ENCODE measurements at places on chromosomes 5 and 9. TPM values are rescaled to one million over a fixed set of nuclear protein-coding genes. Genes with fewer than 3 reads are reported as not detected.

DNA sequence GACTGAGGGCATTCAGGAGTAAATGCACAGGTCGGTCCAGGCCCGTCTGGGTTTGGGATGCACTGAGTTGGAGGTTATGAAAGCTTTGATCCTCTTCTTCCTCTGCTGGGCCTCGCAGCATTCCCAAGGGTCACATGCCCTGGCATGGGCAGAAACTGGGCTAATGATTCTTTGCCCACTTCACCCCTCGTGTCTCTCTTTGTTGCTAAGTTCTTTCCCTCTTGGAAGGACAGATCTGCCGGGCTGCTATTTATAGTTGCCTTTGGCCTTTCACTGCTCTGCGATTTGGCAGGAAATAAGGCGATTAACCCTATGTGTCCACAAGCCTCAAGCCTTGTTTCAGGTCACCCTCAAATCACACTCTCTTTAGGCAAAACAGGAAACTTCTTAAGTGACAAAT is 66.9 kb downstream of the ENTREP1 start:
- no peak for DNase-seq

DNA sequence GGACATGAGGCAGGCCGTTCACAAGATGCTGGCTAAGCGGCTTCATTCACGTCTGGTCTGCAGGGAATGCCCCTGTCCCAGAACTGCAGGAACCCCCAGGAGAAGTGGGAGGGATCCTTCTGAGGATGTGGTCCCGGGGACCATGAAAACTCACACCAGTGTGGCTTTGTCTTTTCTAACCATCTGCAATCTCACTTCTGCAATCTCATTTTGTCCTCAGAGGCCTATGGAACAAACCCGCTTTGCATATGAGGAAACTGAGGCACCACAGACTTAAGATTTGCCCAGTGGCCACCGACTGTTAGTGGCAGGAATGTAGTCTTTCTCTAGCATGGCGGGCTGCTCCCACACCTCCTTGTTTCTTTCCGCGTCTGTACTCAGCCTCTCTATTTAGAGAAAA is 6.9 kb downstream of the CXCL14 start:
- no peak for DNase-seq

DIRAS2 gene
- not detected for total RNA-seq

- DNase-seq, result no peak
These were observed 58.7 kb upstream of the TMED7 start for GRCh38 chr5:115684513-115685037.

- DNase-seq, result no peak
These were observed 182.5 kb downstream of the ADGRV1 start for GRCh38 chr5:90741022-90741564.

- DNase-seq, result no peak
These were observed 55.3 kb upstream of the ANGPTL2 start for GRCh38 chr9:127177665-127178265.

SETD9 gene
- total RNA-seq, result 4.5 TPM

DNA sequence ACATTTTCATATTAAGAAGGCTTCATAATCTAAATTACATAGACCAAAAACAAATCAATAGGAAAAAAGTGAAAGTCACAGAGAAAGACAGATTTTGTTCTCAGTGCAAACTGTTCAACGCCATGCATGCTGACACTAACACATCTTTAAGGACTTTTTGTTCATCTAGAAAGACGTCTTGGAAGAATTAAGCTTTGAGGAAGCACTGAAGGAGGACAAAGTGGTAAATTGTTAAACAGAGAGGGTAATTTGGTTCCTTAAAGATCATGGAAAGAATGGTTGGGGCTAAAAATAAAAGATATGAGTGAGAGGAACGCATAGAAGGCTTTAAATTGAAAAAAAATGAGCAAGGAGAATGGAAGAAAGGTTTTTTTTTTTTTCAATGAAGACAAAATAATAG is 9.1 kb downstream of the MEGF9 start:
- DNase-seq, result no peak

- no peak for DNase-seq
These were observed 250.4 kb upstream of the TMEM161B start for GRCh38 chr5:88519066-88519465.

DNA sequence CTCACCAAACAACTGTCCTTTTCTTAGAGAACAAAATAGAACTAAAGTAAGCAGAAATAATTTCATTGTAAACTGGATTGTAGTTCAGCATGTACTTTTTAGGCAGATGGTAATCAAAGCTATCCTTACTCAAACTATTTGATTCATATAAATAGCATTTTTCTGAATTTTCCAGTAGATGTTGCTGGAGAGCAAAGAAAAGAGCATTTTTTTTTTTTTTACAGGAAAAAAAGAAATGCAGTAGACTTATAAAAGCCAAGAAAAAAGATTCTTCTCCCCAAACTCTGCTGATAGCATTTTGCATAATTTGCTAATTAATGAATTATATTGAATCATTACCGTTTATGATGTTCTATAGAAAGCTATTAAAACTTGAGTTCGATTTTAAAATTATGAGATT is 715.3 kb upstream of the WWC1 start:
- no peak for DNase-seq

UBE2B gene
- total RNA-seq, result 125 TPM

BHMT gene
- not detected for total RNA-seq

GRCh38 chr5:116395226-116395625 is 179.4 kb downstream of the SEMA6A start:
- DNase-seq, result no peak

MAPKAP1 gene
- 46.6 TPM for total RNA-seq

PCDHB7 gene
- not detected for total RNA-seq

WDR31 gene
- 0.82 TPM for total RNA-seq

NR2F1-AS1 gene
- not detected for total RNA-seq

DMRT3 gene
- not detected for total RNA-seq

- no peak for DNase-seq
These were observed 6.0 kb downstream of the KIF12 start for GRCh38 chr9:114093031-114093471.

- DNase-seq, result no peak
These were observed 276.8 kb downstream of the PBX3 start for GRCh38 chr9:126023962-126024361.

DNA sequence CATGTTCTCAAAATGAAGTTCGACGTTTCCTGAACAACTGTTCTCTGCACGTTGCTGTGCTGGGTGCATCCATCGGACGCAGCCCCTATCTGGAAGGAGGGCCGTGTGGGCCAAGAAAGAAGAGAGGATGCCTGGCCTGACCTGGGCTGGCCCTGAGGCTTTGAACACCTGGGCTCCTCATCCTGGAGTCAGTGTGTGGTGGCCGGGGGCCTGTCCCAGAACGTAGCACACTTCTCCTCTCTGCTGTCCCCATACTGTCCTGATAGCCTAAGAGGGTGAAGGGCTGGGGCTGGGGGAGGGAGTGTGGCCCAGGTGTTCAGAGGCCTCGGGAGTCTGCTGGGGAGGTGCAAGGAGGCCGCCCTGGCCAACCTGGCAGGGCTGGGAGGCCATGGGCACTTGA is 21.5 kb downstream of the COL5A1 start:
- no peak for DNase-seq

GRCh38 chr5:153959134-153959957 is 79.4 kb downstream of the FAM114A2 start:
- no peak for DNase-seq

DNA sequence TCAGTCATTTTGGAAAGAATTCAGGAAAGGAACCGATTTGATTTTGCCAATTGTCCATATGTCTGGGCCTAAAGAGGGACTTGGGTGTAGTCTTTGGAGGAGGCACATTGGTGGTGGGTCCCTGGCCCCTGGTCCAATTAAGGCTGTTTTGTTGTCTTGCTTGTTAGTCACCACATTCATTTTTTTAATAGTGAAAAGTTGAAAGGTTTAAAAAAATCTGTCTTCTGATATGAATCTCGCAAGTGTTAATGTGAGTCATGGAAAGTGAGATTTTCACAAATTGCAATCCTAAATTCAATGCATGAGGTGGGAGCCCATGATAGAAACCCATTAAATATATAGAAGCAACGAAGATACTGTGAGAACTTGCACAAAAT is 165.9 kb upstream of the OTULINL start:
- DNase-seq, result no peak

GRCh38 chr5:157924931-157925729 is 66.2 kb upstream of the CLINT1 start:
- no peak for DNase-seq

DNA sequence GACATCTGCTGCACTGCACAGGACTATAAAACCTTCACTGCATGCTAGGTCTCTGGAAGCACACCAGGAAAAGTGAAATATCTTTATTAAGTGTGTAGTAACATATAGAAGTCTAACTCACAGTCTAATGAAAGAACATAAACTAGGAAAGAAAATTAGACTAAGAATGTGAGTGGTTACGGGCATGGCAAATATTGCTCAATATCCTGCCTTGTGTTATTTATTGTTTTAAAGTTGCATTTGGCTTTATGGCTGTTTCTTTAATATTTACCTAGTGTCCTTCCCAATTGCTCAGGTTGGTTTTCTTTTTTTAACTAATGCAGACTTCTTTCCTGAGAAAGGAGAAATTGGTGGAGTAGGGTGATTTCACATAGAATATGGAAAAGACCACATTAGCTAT is 342.4 kb downstream of the KIAA0825 start:
- DNase-seq, result no peak

INSL6 gene
- total RNA-seq, result not detected

DNA sequence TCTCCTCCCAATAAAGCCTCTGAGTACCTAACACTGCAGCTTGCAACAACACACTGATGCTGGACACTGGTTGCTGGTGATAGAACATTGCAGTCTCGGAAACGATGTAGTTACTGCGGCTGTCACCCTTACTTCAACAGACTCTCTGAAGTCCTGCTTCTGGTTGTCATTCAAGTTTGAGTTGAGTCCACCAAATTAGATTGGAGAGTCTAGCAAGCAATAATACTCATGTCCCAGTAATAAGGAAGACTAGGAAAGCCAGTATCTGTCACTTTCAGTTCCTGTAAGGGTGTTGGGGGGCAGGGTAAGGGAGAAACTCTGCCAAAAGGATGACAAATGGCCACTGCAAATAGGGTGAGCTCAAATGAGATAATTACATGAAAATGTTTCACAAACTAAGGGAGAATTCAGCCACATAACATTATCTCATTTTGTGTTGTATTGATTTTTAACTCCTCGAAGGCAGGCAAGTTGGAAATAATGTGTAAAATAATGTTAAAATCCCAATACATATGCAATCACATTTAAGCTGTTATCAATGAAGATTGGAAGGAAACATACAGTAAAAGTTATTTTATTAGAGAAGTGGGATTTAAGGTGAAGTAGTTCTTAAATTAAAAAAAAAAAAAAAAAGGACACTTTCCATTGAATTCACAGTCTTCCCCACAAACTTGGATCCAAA is 849 bp upstream of the IFT74 start:
- DNase-seq, result no peak

GRCh38 chr5:77806213-77806843 is 30.2 kb upstream of the TBCA start:
- no peak for DNase-seq

Measured in T-helper 17 cell (primary cell).